ENCODE measurements at places on chromosomes 4 and X.

- H3K36me3 ChIP-seq = no peaks in the 10 kb centered on the region
- H3K27ac ChIP-seq = peak overlapping the region; percentile 23
- peaks cover 17% of the 10 kb centered on the region for H3K4me1 ChIP-seq
- H3K27me3 ChIP-seq = no peaks in the 10 kb centered on the region
- no peak overlapping the region for H3K4me3 ChIP-seq
- DNase-seq = no peak
Observed at GRCh38 chr4:136562834-136563233, 969.5 kb downstream of the PCDH18 start.

DNA sequence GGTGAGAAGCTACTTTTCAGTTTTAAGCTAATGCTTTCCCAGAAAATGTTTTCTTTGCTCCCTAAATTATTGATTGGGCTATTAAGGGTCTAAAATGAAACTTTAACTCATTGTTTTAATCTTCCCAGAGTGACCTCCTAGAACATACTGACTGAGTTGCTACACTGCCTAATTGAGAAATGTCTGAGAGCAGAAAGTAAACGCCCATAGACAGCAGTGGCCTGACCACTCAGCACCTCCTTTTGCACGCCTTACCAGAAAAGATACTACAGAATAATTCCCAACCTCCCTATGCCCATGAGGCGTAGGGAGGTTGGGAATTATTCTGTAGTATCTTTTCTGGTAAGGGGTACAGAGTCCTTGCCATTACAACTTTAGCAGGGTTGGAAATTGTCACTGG is 381.8 kb upstream of the LCORL start:
- H3K27ac ChIP-seq = no peak overlapping the region
- no peaks in the 10 kb centered on the region for H3K36me3 ChIP-seq
- no peaks in the 10 kb centered on the region for H3K27me3 ChIP-seq
- no peak overlapping the region for H3K4me3 ChIP-seq

GRCh38 chr4:145781351-145781750 is 101.4 kb downstream of the C4orf51 start:
- H3K4me1 ChIP-seq = no peaks in the 10 kb centered on the region
- no peak for DNase-seq
- H3K27me3 ChIP-seq = no peaks in the 10 kb centered on the region
- H3K4me3 ChIP-seq = no peak overlapping the region
- no peak overlapping the region for H3K27ac ChIP-seq
- H3K36me3 ChIP-seq = peaks cover 63% of the 10 kb centered on the region

GRCh38 chr4:26804451-26804850 is 56.2 kb upstream of the STIM2 start:
- DNase-seq = no peak
- H3K27ac ChIP-seq = no peak overlapping the region
- no peaks in the 10 kb centered on the region for H3K27me3 ChIP-seq
- peaks cover 10% of the 10 kb centered on the region for H3K4me1 ChIP-seq

DNA sequence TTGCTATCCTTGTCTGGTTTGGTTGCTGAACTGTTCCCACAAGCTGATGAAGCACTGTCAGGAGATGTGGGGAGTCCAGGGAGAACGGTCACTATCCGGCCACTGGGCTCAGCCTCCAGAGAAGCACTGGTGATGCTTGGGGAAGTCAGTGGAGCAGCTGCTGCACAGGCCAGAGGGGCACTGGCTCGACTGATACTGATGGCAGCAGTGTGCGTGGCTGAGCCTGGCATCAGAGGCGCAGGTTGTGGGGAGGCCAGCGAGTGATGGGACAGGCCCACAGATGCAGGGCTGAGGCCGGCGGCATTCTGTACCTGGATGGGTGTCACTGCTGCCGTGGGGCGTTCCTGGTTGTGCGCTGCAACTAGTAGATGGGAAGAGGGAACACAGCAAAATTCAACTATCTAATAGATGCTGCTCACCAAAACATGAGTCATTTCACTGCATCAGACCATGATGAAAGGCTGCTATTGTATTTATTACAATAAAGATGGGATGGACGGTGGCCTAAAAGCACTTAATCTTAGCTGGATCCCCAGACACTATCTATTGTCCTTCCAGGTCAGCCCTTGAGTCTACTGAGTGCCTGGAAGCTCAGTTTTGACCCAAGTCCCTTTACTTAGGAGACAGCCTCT is 106.3 kb upstream of the CBR4 start:
- peaks cover 2% of the 10 kb centered on the region for H3K4me1 ChIP-seq
- peaks cover 33% of the 10 kb centered on the region for H3K36me3 ChIP-seq
- no peaks in the 10 kb centered on the region for H3K27me3 ChIP-seq
- H3K27ac ChIP-seq = no peak overlapping the region
- no peak for DNase-seq

DNA sequence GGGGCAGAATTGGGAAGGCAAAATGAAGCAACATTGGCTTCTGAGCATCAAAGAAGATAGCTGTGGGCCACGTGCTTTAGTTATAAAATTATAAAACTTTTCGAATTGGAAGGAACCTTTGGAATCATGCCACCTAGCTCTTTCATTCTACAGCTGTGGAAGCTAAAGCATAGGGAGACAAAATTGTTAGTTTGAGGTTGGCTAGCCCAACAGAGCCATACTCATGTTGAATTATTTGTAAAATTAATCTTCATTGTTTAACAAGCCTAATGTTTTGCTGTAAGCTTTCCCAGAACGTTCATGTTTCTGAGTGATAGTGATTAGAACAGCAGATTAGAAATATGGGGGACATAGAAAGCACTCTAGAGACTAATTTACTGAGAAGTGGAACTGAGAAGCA is 35.9 kb downstream of the HHIP start:
- H3K4me1 ChIP-seq = peaks cover 13% of the 10 kb centered on the region
- peaks cover 4% of the 10 kb centered on the region for H3K36me3 ChIP-seq
- no peak for DNase-seq
